Right lung (tissue), 10 donors: ENCODE measurements at places on chromosomes 6 and 20.

DNA sequence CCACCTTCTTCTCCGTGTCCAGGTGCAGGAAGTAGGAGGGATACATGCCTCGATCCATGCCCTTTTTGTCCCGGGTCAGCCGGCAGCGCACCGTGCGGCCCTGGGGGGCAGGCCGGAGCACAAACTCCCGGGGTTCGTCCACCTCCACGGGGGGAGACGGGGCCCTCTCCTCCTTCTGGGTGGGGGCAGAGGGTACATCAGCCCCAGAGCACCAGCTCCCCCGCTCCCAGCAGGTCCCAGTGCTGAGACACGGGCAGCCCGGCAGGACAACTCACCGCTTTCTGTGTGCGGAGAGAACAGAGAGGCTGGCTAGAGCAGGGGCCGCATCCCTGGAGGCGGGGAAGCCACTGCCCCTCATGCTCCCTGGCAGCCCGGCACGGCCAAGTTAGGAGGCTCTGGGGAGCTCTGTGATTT lies 6.7 kb downstream of the TULP1 start:
- DNase-seq = no peak

GRCh38 chr20:50068041-50068651 lies 44.8 kb downstream of the UBE2V1 start:
- no peak for DNase-seq

- DNase-seq = no peak
Measured at GRCh38 chr20:32972181-32973076, 31.8 kb downstream of the SUN5 start.

DNA sequence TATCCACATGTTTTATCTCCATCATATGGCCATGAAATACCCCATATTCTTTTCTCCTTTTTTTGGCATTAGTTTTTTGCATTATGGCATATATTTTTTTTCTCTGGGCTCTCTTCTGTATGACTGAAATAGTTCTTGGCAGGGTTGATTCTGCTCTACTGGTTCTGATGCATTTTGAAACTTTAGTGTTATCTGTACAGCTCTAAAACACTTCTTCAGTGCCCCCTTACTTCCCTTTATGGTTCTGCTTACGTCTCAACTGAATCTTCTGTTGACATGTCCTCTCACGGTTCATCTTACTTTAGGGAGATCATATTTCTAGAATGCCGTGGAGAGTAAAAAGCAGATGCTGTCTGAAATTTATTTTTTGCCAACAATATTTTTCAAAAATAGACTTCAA lies 23.2 kb upstream of the TXNDC5 start:
- no peak for DNase-seq

DNA sequence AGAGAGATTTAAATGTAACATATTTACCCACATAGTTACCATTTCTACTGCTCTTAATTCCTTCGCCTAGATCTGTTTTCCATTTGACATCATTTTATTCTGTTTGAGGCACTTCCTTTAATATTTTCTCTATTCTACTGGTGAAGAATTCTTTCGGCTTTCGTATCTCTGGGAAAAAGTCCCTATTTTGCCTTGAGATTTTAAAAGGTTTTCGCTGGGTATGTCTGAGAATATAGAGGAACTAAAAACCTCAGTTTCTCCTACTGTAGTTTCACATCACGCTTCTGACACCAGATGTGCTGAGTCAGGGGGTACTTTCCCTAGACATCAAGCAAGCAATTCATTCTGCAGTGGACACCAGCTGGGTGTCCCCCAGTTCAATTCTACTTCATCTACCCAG lies 61.7 kb downstream of the E2F3 start:
- DNase-seq = no peak

DNA sequence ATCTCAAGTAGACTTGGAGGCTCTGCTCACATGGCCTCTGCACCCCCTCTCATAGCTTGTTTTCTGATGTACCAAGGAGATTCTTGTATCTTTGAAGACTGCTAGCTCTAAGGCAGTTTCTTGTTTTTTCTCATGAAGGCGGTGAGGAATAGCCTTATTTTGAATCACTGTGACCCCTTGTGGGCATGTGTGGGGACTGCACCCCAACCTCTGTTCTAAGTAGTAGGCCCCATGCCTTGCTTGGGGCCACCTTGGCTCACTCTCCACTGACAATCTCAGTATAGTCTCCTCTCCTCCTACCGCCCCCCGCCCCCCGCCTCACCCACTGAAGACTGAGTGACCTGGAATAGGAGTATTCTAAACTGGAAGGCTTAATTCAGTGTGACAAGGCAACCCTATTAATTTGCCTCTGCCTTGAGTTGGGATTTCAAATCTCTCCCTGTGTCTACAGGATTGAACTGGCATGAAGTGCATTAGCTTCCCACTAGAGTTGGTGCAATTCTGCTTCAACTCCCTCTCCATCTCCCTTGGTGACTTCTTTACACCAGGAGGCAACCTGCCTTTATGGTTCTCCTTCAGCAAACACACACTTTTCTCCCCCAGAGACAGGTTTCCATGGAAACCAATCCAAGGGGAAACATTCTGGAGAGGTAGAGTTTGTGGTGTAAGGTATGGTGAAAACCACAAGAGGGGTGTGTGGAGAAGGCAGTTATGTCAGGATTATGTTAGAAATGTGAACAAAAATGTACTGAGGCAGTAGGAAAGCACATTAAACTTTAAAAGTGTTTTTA lies 75.4 kb upstream of the ECI2 start:
- no peak for DNase-seq

GRCh38 chr6:130526466-130526865 lies 160.6 kb downstream of the TMEM200A start:
- DNase-seq = no peak

DNA sequence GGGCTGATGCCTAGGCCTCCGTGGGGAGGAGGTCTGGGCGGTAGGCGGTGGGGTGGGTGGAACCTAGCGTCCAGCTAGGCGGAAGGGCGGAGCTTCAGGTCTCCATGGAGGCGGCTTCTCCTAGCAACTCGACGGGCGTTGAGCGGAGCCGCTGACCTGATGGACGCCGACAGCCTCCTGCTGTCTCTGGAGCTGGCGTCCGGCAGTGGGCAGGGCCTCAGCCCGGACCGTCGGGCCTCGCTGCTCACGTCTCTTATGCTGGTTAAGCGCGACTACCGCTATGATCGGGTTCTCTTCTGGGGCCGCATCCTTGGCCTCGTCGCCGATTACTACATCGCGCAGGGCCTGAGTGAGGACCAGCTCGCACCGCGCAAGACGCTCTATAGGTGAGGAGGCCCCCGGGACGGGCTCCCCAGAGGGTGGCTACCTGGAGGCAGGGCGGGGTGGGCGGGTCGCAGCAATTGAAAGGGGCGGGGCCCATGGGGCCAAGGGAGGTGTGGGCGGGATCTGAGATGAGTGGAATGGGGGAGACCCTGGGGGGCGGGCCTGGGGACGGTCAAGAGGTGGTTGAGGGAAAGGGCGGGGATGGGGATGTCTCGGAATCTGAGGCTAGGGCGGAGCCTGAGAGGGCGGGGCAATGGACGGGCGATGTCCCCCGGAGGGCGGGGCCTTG lies at the start of gene RSPH9:
Gene RSPH9 (plus strand): TSS at position 97 of the 673 bp plus-strand sequence. CDS start 63 bp downstream, at position 160.
- DNase-seq = peak; percentile 67

DNA sequence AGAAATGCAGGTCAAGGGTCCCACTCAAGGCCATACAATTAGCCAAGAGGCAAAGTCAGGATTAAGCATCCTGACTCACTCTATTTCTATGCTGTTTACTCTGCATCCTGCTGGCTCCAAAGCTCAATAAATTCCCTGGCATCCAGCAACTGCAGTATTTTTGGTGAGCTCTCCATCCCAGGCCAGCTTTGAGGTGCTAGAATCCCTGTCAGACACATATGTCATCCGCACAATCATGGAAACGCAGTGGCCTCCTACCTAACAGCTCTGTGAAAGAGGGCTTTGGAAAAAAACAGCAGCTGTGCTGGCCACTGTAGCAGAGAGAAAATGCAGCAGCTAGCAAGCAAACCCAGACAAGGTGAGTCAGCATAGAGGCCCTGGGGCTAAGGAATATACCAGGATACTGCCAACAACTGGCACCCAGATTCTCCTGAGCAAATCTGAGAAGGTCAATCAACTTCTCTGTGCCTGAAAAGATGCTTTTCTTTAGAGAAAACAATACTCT lies 58.4 kb downstream of the ANKEF1 start:
- DNase-seq = no peak

DNA sequence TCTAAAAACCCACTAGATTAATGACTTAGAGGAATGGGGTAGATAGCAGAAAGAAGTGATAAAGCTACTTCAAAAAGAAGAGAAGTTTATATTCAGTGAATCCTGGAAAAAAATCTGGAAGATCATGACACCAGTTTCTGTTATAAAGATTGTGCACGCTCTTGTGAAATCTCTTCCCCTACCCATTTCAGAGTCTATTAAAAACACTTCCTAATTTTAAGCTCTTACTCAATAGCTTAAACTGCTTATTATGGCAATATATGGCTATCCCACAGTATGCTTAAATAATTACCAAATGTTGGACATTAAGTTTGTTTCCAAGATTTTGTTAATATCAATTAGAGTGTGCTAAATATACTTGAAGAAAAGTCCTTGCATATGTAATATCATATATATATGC lies 585.3 kb upstream of the MAN1A1 start:
- DNase-seq = no peak

- no peak for DNase-seq
Measured at GRCh38 chr20:53925651-53926401, 144.6 kb downstream of the BCAS1 start.

- no peak for DNase-seq
Measured at GRCh38 chr6:10487668-10488327, 33.4 kb upstream of the GCNT2 start.

GRCh38 chr20:36107881-36108280 lies 46.7 kb upstream of the EPB41L1 start:
- no peak for DNase-seq

DNA sequence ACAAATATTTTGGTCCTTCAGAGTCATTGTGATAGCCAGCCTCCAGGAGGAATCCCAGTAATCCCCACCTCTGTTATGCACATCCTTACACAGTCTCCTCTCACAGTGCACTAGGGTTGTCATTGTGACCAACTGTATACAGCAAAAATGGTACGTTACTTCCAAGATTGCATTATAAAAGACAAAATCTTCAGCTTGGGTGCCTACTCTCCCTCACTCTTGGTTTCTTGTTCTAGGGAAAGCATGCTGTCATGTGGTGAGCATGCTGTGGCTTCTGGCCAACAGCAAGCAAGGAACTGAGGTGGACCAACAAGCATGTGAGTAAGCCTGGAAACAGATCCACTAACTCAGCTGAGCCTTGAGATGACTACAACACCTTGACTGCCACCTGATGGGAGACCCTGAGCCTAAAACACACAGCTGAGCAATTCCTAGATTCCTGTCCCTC lies 130.1 kb upstream of the DST start:
- DNase-seq = no peak

GRCh38 chr6:29624520-29624961 lies 8.4 kb downstream of the GABBR1 start:
- no peak for DNase-seq

GRCh38 chr6:145601397-145601796 lies 133.9 kb downstream of the EPM2A start:
- DNase-seq = no peak

DNA sequence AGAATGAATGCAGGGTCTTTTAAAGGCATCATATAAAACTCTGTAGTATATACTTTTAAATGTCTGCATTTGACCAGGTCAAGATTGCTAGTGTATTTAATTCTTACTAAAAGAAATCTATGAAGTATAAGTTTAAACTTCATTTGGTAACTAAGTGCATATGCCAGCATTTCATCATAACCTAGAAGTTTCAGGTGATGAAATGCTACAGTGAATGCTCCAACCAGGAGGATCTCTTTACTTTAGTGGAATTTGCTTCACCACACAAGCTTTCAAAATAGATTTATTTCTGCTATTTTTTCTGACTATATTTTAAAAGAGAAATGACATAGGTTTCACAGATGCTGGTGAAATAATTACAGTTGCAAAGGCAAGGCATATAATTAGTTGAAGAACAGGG lies 141.9 kb downstream of the HIVEP2 start:
- DNase-seq = no peak

DNA sequence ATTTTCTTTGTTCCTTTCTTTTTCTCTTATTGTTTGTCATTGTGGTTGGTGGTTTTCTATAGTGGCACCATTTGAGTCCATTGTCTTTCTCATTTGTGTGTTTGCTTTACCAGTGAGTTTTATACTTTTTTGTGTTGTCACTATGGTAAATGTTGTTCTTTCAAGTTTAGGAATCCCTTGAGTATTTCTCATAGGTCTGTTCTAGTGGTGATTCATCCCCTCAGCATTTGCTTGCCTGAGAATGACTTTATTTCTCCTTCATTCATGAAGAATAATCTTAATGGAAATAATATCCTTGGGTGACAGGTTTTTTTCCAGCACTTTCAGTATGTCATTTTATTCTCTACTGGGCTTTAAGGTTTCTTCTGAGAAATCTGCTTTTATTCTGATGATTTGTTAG lies 209.2 kb upstream of the ASCC3 start:
- no peak for DNase-seq

DNA sequence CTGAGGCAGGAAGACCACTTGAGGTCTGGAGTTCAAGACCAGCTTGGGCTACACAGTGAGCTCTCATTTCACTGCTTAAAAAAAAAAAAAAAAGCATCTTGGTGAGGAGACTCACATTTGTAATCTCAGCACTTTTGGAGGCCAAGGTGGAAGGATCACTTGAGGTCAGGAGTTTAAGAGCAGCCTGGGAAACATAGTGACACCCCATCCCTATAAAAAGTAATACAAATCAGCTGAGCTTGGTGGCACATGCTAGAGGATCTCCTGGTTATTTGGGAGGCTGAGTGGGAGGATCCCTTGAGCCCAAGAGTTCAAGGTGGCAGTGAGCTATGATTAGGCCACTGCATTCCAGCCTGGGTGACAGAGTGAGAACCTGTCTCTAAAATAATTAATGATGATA lies 29.4 kb upstream of the SYNCRIP start:
- DNase-seq = no peak

- DNase-seq = peak; percentile 67
Measured at GRCh38 chr6:134173936-134174671, 121.7 kb upstream of the SLC2A12 start.

DNA sequence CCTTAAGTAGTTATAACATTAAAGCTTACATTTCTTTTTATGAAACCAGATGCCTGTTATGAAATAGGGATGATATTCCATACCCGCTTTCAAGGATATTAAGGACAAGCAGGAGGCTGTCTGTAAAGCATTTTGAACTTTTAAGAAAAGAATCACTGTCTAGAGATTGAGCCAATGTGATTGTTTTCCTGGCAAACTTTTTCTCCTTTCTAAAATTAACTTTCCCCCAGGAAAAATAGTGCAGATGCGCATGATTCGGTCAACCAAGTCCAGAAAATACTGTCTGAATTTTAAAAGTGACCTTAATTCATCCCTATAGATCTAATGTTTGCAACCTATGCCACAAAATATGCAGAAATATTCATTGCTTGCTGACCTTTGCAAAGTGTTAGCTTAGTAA lies 15.1 kb upstream of the DEK start:
- DNase-seq = no peak

DNA sequence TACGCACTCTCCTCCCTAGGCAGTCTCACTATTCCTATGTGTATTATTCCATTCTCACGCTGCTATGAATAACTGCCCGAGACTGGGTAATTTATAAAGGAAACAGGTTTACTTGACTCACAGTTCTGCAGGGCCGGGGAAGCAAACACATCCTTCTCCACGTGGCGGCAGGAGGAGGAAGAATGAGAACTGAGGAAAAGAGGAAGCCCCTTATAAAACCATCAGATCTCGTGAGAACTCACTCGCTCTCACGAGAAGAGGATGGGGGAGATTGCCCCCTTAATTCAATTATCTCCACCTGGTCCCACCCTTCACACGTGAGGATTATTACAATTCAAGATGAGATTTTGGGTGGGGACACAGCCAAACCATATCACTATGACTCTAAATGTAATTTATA lies 61.9 kb downstream of the ECT2L start:
- DNase-seq = no peak
